Activated naive CD4-positive, alpha-beta T cell treated with anti-CD3 and anti-CD28 coated beads, Interleukin-2, amount 50 U/mL, for 72 hours (primary cell): ENCODE measurements at places on chromosomes 12 and 14. TPM values are rescaled to one million over a fixed set of nuclear protein-coding genes. Genes with fewer than 3 reads are reported as not detected.

DNA sequence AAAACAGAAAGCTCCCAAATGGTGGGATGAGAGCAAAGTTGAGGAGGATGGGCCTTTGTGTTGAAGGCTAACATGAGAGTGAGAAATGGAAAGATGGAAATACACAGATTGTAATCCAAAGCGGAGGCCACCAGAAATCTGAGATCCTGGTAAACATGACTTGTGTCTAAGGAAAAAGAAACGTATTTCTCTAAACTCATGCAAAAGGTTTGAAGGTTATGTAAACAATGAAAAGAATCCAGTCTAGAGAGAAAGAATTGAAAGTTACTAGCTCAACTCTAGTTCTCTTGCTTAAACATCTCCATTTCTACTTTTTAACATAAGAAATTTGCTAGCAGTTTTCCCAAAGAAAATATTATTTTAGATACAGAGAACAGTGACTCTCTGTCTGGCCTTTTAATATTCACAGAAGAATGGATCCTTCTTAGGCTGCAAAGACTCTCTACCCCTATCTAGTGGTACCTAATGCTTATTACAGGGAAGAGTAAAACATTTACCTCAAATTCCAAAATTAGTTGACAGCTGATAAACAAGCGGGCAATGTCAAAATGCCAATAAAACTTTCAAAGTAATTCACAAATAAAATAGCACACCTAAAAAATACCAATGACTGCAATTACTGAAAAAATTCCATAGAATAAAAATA lies 75.8 kb upstream of the SOX5 start:
- DNase-seq: no peak

DNA sequence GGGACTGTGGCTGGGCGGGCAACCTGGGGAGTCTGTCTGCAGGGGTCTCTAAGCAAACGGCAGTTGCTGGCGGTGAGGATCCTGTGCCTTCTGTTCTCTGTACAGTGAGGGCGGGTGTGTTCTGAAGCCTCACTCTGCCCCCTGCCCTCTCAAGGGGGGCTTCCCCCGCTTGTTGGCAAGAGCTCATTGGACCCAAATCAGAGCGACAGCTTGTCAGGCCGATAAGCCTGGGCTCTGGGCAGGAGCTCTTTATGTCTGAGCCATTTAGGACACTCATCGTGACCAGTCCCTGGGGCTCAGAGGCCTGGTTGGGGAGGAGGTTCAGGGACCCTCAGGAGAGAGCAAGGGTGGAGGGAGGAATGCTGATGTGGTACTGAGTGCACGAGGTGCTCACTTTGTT lies 136.0 kb downstream of the TSPAN9 start:
- no peak for DNase-seq

DNA sequence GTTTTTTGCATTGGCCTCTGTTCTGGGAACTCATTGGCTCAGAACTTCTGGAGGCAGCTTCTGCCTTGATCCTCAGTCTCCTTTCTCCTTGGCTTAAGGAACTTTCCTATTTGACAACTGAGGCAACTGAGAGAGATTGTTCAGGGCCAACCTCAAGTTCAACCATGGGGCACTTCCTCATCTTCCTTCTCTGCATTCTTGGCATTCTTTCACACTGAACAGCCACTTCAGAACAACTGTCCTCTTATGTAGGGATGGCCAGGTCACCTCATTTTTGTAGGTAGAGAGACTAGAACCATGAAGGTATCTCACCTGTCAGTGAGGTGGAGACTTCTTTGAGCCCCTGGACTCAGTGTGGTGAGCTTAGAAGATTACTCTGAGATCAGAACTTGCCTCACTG lies 63.0 kb upstream of the NRXN3 start:
- no peak for DNase-seq

DNA sequence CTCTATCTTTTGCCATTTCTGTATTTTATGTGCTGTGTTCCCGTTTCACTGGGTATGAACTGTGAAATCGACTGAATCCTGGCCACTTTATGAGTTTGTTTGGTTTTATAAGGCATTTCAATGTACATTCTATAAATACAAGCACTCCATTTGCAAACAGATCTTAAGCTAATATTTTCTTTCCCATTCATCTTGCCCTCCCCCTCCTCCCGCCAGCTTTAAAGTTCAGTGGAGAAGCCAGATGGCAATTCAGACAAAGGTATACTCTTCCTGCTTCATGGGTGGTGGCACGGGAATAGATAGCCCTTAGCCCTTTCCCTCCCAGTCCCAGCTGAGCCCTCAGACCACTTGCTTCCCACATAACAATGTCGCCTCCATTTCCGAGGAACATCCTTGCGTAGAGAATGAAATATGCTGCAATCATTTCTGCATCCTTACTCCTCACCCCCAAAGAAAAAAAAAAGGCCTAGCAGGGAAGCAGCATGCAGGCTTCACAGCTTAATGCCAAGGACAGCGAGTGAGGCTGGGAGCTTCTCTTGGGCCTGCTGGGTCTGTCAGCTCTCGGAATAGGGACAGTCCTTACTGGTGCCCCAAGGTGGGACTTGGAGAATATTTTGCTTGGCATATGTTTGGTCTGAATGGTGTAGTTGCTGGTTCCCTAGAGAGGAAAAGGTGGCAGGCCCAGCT lies 52.8 kb upstream of the SRSF5 start:
- DNase-seq: no peak

GOLGA3 gene
- total RNA-seq: 52.7 TPM

OR6C2 gene
- not detected for total RNA-seq

SOX5 gene
- not detected for total RNA-seq
